DMS79 treated with DMSO at 0.1 percent for 48 hours (cell line): ENCODE measurements at places on chromosomes 16 and 17.

DNA sequence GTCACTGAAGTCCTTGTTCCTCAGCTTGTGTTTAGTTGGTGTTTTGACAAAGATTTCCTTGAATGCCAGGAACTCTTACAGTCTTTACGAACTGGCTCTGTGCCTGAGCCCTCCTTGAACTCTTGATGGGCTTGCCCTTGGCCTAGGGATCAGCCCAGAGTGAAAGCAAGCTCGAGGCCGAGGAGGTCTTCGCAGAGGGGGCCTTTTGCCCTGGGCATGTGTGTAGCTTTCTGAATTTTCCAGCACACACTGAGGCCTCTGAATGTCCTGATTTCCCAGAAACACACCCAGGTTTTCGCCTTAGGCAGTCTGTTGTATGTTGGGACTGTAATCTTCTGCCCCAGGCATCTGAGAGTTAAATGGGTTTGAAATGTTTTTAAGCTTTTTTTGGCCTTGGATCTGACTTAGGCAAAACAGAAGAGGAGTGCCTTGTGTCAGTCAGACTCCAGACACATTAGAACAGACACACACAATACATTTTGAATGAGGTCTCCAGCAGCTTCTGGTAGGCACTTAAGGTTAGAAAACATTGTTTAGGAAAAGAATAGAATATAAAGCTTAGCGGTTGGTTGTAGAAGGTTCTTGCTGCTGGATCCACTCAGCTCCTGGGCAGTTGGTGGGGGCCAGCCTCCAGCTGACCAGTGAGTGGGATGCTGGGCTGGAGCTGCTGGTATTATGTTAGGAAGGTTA is 17.1 kb downstream of the FOXK2 start:
- no peak for DNase-seq

GRCh38 chr16:87271256-87271655 is 45.9 kb downstream of the C16orf95 start:
- no peak for DNase-seq

DNA sequence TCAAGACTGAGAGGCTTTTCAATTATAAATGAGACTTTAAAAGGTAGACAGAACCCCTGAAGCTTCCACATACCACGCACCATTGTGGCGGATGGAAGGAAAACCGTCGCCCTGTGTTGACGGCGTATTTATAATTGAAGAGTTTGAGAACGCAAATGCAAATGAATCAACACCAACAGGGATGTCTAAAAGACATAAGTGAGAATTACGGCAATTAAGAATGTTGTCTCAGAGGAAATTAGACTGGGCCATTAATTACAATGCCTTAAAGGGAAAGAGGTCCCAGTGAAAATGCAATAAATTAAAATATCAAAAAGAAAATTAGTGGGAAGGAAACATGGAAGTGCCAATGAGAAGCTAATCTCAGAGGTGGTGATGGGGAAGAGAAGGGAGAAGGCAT is 148.5 kb upstream of the XYLT1 start:
- DNase-seq: no peak

DNA sequence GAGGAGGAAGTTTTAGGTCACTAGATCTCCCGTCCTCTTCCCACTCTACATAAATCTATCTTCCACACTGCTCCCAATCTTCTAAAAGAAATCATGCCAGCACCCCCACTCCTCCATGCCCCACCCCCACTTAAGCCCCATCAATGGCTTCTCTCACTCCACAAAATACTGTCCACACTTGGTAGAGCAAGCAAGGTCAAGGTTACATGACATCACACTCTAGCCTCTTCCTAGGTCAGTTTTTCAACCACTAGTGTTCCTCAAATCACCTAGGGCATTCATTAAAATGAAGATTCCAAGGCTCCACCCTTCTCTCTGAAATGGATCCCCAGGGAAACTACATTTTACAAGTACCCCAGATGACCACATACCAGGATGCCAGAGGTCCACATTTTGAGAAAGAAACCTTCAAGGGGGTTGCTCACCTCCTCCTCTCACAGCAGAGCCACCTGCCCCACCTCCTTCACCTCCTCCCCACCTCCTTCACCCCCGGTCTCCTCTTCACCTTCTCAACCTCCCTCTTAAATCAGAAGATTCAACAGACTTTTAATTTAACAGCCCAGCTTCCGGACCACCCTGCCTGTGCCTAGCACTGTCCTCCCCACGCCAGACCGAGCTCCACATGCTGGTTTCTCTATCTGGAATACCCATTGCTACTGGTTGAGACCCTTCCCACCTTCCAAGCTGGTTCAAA is 3.2 kb downstream of the AMFR start:
- no peak for DNase-seq

- DNase-seq: peak; percentile 32
Observed at GRCh38 chr17:75036643-75037268, 10.0 kb downstream of the ATP5PD start.

GRCh38 chr17:19911033-19911432 is 43.3 kb upstream of the ULK2 start:
- no peak for DNase-seq

GRCh38 chr17:47698749-47699535 is 5.0 kb downstream of the TBKBP1 start:
- peak; percentile 48 for DNase-seq

DNA sequence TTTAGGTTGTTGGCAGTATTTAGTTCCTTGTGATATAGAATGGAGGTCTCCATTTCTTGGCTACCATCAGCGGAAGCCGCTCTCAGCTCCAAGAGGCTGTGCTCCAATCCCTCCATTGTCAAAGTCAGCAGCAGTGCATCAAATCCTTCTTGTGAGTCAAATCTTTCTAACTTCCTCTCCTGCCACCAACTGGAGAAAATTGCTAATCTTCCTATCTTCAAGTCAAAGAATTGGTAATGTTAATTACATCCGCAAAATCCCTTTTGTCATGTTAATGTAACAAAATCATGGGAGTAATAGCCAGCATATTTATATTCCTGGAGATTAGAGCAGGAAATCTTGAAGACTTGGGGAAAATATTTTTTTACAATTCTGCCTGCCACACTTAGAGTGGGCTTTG is 436.4 kb upstream of the DYNLRB2 start:
- no peak for DNase-seq

DNA sequence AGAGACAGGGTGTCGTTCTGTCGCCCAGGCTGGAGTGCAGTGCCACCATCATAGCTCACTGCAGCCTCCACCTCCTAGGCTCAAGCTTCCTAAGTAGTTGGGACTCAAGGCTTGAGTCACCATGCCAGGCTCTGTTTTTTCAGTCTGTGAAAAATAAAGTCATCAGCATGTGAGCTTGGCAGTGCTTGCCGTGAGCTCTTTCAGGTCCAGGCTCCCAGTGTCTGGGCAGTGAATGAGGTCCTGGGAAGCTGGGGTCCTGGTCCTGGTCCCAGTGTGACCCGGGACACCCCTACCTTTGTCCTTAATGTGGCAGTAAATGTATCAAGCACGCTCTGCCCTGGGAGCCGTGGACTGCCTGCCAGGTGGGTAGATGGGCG is 22.9 kb upstream of the RPL13 start:
- DNase-seq: no peak

DNA sequence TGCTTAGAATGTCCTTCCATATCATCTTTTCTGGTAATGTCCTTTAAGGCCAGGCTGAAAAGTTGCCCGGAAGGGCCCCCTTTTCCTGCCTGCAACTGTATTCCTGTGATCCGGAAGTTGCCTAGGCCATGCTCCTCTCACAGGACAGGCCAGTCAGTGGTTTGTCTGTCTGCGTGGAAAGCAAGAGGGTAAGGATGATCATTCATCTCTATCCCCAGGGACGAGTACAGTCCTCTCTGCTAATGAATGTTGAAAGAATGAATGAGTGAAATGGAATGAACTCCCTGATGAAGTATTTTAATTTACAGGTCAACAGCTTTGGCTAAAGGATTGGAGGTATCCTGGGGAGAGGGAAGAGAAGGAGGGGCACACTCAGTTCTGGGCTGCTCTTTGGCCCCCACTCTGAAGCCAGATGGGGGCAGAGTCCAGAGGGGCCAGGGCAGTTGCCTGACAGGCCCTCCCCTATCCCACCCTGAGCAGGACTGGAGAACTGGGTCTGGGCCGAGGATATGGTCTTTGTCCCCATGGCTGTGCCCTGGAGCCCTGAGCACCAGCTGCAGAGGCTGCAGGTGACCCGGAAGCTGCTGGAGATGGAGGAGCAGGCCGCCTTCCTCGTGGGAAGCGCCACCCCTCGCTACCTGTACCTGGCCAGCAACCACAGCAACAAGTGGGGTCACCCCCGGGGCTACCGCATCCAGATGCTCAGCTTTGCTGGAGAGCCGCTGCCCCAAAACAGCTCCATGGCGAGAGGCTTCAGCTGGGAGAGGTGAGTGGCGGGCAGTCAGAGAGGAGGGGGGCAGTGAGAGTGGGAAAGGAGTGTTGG is 3.2 kb downstream of the AOC3 start:
- no peak for DNase-seq

- no peak for DNase-seq
Observed at GRCh38 chr16:53083119-53083518, 28.3 kb downstream of the CHD9 start.

GRCh38 chr16:56277075-56277474 is 85.8 kb downstream of the GNAO1 start:
- DNase-seq: no peak

DNA sequence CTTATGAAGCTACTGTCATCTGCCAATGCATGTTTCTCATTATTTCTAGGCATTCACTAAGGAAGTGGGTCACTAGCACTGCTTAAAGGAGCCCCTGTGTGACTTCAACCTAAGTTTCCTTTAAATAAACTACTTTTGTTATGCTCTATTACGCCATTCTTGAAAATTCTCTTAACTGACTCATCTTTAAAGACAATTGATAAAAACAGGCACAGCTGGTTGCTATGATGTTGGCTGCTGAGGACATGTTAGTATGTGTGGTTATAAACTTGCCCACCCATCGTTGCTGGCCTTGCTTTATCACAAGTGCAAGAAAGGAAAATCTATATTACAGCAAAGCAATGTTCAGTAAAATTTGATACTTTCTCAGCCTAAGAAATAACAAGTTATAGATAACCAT is 75.8 kb upstream of the CNTNAP4 start:
- no peak for DNase-seq

- DNase-seq: no peak
Observed at GRCh38 chr17:42389899-42390298, 1.7 kb upstream of the STAT3 start.

DNA sequence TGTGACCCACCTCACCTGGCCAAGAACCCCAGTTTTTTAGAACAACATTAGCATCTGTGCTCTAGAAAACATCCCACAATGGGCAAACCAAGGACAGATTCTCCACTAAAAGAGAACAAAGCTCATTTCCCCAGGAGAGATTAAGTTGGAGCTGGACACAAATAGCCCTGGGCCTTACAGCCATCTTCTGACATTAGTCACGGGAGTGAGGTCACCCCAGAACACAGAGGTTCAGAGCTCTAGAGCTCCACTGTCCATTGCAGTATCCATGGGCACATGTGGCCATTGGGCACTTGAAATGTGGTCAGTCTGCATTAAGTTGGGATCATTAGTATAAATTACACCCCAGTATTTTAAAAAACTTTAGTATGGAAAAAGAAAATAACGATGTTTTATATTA is 47.6 kb upstream of the RBBP6 start:
- DNase-seq: no peak

DNA sequence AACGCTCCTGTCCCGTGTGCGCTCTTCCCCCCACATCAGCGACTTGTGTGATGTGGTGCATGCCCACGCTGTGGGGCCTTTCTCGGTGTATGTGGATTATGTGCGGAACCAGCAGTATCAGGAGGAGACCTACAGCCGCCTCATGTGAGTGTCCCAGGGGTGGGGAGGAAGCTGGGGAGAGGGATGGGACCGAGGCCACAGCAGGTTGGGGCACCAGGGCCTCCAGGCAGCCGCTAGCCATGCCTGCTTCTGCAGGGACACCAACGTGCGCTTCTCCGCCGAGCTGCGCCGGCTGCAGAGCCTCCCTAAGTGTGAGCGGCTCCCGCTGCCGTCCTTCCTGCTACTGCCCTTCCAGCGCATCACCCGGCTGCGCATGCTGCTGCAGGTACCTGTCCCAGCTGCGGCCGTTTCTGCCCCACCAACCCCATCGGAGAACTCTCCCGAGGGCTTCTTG is 5.8 kb downstream of the ARHGEF15 start:
- no peak for DNase-seq

DNA sequence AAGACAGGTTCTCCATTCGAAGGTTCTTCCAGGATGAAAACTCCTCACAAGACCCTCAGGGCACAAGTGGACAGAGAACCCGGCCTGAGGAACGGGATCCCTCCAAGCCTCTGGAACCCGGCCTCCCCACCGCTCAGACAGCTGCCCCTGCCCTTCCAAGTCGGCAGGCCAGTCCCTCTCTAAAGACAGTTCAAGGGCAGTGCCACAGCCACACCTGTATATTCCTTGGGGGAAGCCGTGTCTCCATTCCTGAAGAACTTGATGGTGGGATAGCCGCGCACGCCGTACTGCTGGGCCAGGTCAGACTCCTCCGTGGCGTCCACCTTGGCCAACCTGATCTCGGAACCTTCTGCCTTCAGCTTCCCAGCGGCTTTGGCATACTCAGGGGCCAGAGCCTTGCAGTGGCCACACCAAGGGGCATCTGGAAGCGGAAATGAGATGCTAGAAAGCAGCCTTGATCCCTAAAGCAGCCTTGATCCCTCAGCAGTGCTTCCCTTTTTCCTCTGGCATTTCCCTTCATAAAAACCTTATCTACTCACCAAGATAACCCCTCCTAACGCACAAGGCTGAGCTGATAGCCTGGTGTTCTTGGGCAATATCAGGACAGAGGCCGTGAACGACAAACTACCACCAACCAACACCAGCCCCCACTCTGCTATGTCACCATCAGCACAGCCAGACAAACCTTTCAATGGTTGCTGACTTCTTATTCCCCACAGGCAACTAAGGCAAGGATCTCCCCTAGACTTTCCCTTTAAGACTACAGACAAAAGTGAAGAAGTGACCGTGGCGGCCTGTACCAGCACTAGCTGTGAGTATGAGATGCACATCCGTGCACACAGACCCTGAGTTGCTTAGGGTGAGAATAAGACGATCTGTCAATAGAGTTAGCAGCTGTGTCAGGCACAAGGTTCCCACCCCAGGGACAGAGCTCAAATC is 1.1 kb downstream of the P4HB start:
- no peak for DNase-seq

GRCh38 chr16:55225972-55226542 is 97.9 kb upstream of the IRX6 start:
- no peak for DNase-seq

DNA sequence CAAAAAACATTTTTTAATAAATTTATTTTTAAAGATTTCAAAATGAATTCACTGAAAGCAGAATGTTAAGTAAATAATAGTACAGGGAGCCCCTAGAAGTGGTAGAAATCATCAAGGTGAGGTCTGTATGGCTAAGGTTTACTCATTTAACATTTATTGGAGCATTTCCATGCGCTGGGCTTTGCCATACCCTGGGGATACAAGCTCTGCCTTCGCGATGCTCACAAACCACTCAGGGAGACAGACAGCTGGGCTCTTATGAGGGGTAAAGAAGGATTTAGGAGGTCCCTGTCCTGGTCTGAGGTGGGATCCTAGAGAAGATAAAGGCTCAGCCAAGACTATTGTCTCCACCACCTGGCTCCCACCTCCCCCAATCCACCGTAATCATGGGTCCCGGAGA is 11.3 kb upstream of the LPCAT2 start:
- no peak for DNase-seq

GRCh38 chr17:37820995-37821713 is 76.3 kb upstream of the HNF1B start:
- DNase-seq: no peak

- no peak for DNase-seq
Observed at GRCh38 chr17:63132459-63132911, 166.4 kb downstream of the TANC2 start.
